ENCODE measurements at places on chromosomes 3 and 15. TPM values are rescaled to one million over a fixed set of nuclear protein-coding genes. Genes with fewer than 3 reads are reported as not detected.
A peak's percentile ranks its signal among the peaks of the same experiment; 100 is the strongest.

Gene GOLGA6D
- total RNA-seq = not detected

GRCh38 chr15:93253681-93254080, 164.7 kb upstream of the RGMA start:
- H3K27ac ChIP-seq = no peak overlapping the region
- no peak for DNase-seq
- H3K36me3 ChIP-seq = no peaks in the 10 kb centered on the region

DNA sequence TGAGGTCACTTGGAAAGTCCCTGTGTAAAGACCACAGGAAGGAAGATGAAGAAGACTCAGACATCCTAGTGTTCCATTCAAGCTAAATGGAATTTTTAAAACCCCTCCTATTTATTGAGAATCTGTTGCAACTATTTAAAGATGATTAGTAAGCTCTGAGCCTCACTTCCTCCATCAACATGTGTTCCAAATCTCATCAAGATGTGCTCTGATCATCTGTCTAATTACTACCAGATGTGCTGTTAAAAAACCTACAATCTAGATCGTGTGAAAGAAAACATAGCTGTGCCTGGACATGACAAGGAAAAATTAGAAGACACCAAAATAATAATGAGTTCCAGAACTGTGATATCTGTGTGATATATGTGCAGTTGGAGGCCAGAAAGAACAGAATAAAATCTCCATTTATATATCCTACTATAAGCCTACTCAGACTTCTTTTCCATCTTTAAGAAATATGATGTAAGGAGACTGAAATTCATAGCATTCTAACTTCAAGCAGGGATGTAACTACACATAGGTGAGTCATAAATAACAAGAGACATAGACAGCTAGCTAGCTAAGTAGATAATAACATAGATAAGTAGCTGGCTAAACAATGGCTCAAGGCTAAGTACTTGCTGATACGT, 7.8 kb downstream of the XPC start:
- peaks cover 15% of the 10 kb centered on the region for H3K4me1 ChIP-seq
- H3K27ac ChIP-seq = no peak overlapping the region

Gene PLSCR2
- total RNA-seq = not detected

DNA sequence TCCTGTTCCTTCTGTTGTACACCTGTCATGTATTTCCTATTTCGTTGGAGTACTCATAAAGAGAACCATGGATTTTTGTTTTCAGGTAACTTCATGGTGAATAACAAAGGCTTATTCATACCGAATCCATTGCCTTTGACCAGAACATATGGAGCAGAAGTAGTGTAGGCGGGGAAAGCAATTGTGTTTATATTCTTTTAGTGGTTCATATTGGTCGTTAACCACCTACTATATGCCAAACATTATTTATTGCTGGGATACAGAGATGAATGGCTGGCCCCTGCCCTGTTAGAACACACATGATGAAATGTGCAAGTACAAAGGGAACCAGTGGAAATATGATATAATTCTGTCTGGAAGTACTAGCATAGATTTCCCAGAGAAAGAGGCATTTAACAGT, 9.8 kb downstream of the RPUSD2 start:
- DNase-seq = no peak
- H3K27ac ChIP-seq = no peak overlapping the region
- no peaks in the 10 kb centered on the region for H3K27me3 ChIP-seq
- H3K4me1 ChIP-seq = no peaks in the 10 kb centered on the region
- H3K4me3 ChIP-seq = no peak overlapping the region
- H3K36me3 ChIP-seq = no peaks in the 10 kb centered on the region

Gene LMCD1
- total RNA-seq = 26.5 TPM

Gene SMCO1
- total RNA-seq = not detected

Gene ZPLD1
- total RNA-seq = not detected

DNA sequence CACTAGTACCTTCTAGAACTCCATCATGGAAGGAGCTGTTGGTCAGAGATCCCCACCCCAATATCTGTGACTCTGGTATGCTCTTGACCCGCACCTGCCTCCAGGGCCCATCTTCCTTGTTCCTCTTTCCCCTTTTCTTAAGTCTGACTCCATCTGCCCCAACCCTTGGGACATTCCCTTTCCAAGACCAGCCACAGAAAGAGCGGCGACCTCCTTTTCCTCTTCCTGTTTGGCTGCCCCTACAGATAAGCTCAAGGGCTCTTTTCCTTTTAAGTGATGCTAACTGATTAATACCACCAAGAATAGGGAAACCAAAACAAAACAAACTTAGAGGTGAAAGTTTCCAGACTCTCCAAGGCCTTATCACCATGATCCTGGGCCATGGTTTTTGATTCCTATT, 21.9 kb upstream of the ATP8B4 start:
- no peaks in the 10 kb centered on the region for H3K36me3 ChIP-seq
- no peak for DNase-seq
- H3K4me1 ChIP-seq = no peaks in the 10 kb centered on the region
- H3K27ac ChIP-seq = no peak overlapping the region
- no peak overlapping the region for H3K4me3 ChIP-seq

Gene KLHL40
- total RNA-seq = not detected

DNA sequence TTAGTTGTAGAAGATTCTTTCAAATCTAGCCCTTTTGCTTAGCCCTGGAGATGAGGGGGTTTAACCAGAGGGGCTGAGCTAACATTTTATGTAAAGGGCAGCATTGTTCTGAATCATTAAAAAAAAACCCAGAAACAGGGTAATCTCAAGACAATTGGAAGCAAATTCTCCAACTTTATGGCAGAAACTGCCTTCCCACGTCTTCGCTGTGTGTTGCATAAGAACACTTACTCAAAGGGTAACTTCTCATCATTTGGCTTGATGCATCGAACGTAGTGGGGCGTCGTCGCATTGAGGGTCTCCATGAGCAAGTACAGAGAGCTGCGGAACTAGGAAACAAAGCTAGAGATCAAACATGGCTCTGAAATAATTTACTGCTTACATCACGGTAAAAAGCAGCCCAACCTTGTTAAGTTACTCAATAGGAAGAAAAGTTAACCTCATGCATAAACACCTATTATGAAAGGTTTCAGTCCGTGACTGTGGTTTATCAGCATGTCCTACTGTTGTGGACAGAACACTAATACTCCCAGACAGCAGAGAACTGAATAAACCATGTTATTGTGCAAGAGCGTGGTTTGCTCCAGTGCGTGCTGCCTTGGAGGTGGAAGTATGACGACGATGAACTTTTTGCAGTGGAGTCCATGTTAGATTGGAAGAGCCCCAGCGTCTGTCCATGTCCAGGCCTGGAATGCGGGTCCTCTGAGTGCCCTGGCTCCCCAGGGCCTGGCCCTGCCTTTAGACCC, 48.7 kb downstream of the MYO5C start:
- no peaks in the 10 kb centered on the region for H3K27me3 ChIP-seq
- H3K4me3 ChIP-seq = no peak overlapping the region
- no peak overlapping the region for H3K27ac ChIP-seq
- DNase-seq = no peak
- H3K36me3 ChIP-seq = peaks cover 82% of the 10 kb centered on the region
- no peaks in the 10 kb centered on the region for H3K4me1 ChIP-seq

Gene CEP63
- 14.4 TPM for total RNA-seq

DNA sequence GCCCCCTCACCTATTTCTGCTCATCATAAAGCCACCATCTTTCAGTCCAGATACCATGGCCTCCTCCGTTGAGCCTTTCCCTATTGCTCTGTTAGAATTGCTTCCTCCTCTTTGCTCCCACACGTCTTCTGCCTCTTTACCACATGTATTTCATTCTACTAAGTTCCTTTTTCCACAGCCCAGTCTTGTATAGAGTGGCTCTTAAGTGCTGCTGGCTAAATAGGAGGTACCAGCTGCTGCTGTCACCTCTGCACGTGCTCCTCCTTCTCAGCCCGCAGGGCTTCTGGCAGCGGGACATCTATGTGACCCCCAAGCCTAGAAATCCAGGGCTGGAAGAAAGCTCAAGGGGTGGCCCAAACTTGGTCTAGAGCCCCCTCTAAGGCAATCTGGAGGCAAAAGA, 38.8 kb upstream of the PLXND1 start:
- no peak for DNase-seq
- H3K4me1 ChIP-seq = no peaks in the 10 kb centered on the region
- H3K36me3 ChIP-seq = no peaks in the 10 kb centered on the region
- H3K4me3 ChIP-seq = no peak overlapping the region

DNA sequence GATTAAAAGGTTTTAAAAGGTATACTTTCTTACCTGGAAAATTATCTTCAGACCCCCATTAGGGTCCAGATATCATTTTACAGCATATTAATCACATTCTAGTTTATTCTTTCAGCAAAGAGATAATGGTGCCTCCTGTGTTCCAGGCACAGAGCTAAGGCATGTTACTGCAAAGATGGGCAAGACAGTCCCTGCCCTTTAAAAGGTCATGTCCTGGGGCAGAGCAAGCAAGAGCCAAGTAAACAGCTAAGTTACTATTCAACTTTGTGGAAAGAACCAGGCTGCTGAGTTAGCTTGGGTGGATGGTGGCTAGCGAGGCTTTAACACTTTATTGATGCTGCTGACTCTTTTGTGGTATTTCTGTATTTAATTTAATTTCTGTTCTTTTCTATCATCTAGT, 75.0 kb downstream of the LRRC28 start:
- H3K4me1 ChIP-seq = peaks cover 56% of the 10 kb centered on the region
- no peak for DNase-seq
- H3K27ac ChIP-seq = no peak overlapping the region
- no peaks in the 10 kb centered on the region for H3K36me3 ChIP-seq

DNA sequence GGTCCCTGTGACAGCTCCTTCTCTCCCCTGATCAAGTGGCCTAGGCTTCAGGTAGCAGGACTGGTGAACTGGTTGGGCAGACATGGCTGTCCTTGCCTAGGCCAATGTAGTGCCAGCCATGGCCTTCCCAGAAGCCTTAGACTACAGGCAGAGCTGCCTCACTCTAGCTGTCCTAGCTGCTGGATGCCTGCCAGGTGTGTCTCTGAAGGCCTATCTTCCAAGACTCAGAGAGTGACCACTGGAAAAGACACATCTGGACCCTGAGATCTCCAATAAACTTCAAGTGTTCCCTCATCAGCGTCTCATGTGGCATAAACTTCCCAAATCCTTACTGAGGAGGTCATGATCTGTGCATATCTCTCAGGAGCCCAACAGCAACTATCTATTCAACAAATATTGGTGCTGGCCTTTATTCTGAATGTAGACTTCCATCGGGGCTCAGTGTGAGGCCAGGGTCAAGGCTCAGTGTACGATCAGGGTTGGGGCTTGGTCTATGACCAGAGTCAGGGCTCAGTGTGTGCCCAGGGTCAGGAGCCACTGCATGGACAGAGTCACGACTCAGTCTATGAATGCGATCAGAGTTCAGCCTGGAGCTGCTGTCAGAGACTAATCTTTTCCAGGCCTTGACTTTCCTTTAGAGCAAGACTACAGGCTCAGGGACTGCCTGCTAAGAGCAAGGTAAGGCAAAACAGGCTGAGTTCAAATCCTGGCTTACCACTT, 36.5 kb upstream of the INSYN1 start:
- H3K4me3 ChIP-seq = no peak overlapping the region
- H3K36me3 ChIP-seq = no peaks in the 10 kb centered on the region
- H3K27me3 ChIP-seq = no peaks in the 10 kb centered on the region
- no peaks in the 10 kb centered on the region for H3K4me1 ChIP-seq
- no peak for DNase-seq

Gene ECE2
- total RNA-seq = not detected

Gene SELENOS
- 69.6 TPM for total RNA-seq

Gene FMN1
- 4.3 TPM for total RNA-seq

Gene NCKIPSD
- total RNA-seq = 12.4 TPM

DNA sequence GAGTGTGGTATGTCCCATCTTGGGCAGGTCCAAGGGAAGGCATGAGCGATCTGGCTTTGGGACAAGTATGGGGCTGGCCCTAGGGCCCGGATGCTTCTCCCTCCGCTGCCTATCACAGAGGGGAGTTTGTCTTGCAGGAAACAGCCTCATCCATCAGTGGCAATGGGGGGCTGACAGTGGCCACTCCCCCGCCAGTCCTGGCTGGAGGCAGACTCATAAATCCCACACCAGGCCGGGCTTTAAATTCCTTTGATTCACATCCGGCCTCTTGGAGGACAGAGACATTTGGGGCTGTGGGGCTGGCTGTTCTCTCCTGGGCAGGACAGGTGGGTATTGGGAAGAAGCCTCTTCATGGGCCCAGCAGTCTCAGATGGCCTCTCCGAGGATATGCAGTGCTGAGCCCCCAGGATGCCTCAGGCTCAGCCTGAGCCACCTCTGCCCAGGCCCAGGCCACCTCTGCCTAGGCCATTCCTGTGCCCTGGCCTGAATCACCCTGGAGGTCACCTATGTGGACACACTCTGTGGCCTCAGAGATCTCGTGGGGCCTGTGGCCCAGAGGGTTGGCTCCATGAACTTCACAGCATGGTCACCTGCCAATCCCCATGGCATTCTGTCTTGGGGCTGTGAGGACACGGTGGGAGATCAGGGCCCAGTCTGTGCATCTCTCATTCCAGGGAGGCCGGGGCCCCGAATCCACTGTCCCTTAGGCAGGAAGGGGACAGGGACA, 84.2 kb upstream of the GOLGA6L4 start:
- no peaks in the 10 kb centered on the region for H3K4me1 ChIP-seq
- no peaks in the 10 kb centered on the region for H3K27me3 ChIP-seq
- H3K36me3 ChIP-seq = no peaks in the 10 kb centered on the region
- no peak for DNase-seq

Gene PGBD4
- 0.70 TPM for total RNA-seq

DNA sequence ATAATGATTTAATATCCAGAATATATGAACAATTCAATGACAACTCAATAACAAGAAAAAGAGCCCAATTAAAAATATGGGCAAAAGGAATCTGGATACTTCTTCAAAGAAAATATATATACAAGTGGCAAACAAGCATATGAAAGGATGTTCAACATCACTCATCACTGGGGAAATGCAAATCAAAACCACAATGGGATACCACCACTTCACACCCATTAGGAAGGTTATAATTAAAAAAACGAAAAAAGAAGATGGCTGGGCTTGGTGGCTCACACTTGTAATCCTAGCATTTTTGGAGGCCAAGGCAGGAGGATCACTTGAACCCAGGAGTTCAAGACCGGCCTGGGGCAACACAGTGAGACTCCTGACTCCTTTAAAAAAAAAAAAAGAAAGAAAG, 4.1 kb downstream of the CCDC12 start:
- peaks cover 37% of the 10 kb centered on the region for H3K36me3 ChIP-seq
- DNase-seq = no peak
- no peaks in the 10 kb centered on the region for H3K27me3 ChIP-seq
- H3K27ac ChIP-seq = no peak overlapping the region
- H3K4me1 ChIP-seq = peaks cover 51% of the 10 kb centered on the region
- H3K4me3 ChIP-seq = no peak overlapping the region

Gene LAMB2
- 200 TPM for total RNA-seq

- H3K27me3 ChIP-seq = no peaks in the 10 kb centered on the region
- H3K27ac ChIP-seq = peak overlapping the region; percentile 97
- H3K36me3 ChIP-seq = no peaks in the 10 kb centered on the region
- H3K4me1 ChIP-seq = peaks cover 39% of the 10 kb centered on the region
- DNase-seq = peak; percentile 36
Measured at GRCh38 chr3:33441225-33441976, 1.2 kb upstream of the UBP1 start.

- H3K27ac ChIP-seq = no peak overlapping the region
- H3K4me1 ChIP-seq = no peaks in the 10 kb centered on the region
- no peak overlapping the region for H3K4me3 ChIP-seq
- H3K36me3 ChIP-seq = no peaks in the 10 kb centered on the region
Measured at GRCh38 chr3:162348912-162349311, 852.3 kb downstream of the OTOL1 start.

GRCh38 chr15:86236356-86237110, 156.9 kb downstream of the AGBL1 start:
- no peaks in the 10 kb centered on the region for H3K27me3 ChIP-seq
- H3K36me3 ChIP-seq = no peaks in the 10 kb centered on the region
- H3K27ac ChIP-seq = no peak overlapping the region
- H3K4me3 ChIP-seq = no peak overlapping the region
- no peak for DNase-seq

Gene CCR1
- 0.45 TPM for total RNA-seq

Gene BUB1B
- 9.1 TPM for total RNA-seq

Measured in esophagus squamous epithelium (tissue), 5 donors.